ENCODE measurements at places on chromosomes 5 and 9.
A peak's percentile ranks its signal among the peaks of the same experiment; 100 is the strongest.

DNA sequence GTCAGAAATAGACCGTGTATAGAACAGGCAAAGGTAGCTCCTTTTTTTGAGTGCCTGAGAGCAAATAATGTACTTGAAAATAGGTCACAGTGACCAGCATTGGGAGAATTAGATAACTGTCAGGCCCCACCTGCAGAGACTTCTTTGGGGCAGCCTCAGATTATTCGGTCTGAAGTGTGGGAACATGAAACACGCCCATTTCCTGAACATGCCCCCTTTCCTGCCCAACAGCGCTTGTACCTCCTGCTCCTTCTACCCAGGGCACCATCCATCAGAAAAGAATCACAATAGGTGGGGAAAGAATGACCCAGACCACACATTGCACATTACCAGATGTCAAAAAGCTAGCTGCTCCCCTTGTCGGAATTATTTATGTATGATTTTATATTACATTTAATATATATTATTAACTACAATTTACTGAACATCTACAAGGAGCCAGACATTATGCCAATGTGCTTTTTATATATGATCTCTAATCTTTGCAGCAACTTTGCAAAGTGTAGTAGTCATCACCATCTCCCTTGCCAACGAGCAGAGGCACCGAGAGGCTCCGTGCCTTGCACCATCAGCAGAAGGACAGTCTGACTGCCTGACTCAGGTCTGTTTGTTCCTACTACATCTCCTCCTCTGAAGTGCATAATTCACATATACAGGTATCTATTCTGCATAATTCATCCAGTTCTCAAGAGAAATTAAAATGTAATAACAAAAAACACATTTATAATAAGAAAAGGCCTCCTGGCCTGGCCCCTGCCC is 39.5 kb downstream of the PTPN3 start:
- DNase-seq = no peak

DNA sequence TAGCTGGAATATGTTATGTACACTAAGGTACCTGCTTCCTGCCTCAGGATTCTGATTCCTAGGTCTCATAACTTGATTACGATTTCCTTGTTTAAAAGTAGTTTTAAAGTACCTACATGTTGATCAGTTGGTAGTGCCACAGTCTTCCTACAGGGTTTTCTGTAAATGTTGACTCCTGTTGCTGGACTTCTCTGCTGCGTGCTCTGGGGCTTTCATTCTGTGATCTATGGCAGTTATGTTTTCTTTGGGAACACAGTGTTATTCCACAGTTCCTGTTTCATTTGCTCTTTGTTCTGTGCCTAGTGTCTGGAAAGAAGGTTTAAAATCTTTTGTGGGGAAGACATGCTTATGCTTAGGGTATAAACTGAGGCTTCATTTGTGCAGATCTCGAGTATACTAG is 343.5 kb downstream of the PLK2 start:
- DNase-seq = no peak

DNA sequence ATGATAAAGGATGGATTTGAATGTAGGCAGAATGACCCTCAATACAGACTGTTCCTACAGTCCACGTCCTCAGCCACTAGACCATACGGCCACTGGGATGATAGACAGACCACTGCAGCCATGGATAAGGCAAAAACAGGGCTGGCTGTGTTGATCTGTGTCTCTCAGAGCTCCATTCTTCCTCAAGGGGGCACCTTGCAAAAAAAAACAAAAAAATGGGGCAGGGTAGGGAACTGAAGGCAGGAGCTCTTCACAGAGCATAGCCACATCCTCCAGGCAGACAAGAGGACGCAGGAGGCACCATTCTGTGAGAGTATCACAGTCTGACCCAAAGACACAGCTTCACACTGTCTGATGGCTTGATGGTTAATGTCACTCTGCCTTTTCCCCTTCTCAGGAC is 61.2 kb upstream of the GABRP start:
- DNase-seq = no peak

DNA sequence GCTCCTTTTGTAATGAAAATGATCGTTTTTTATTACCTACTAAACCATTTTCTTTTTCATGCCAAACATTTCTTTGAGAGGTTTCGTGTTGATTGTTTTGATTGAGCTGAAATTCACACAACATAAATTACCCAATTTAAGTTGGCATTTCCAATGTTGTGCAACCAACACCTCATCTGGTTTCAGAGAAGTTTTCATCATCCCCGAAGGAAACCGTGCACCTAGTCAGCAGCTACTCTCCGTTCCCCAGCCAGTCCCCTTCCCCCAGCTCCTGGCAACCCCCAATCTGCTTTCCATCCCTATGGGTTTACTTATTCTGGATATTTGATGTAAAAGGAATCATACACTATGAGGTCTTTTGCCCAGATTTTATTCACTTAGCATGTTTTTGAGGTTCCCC is 123.6 kb downstream of the ADCY2 start:
- DNase-seq = no peak

GRCh38 chr5:78787783-78788182 is 139.2 kb upstream of the LHFPL2 start:
- peak; percentile 22 for DNase-seq

GRCh38 chr9:124617477-124618141 is 110.4 kb upstream of the NR5A1 start:
- DNase-seq = peak; percentile 91

DNA sequence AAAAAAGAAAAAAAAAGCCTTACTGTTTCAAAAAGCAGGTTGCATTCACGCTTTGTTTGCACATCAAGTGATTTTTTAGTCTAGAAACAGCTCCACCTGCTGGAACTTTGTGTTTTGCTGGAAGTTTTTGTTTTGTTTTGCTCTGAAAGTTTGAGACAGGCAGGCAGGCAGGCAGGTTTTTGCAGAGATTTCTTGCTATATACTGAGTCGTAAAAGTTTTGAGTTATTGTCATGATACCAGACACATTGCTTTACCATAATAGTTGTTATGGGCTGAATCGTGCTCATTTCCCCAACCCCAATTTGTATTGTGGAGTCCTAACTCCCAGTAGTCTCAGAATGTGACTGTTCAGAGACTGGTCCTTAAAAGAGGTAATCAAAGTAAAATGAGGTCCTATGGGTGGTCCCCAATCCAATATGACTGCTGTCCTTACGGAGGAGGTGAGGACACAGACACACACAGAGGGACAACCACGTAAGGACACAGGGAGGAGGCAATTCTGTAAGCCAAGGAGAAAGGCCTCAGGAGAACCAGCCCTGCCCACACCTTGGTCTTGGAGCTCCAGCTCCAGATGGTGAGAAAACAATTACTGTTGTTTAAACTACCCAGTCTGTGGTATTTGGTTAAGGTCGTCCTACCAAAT is 20.9 kb downstream of the OR2Y1 start:
- peak; percentile 74 for DNase-seq

DNA sequence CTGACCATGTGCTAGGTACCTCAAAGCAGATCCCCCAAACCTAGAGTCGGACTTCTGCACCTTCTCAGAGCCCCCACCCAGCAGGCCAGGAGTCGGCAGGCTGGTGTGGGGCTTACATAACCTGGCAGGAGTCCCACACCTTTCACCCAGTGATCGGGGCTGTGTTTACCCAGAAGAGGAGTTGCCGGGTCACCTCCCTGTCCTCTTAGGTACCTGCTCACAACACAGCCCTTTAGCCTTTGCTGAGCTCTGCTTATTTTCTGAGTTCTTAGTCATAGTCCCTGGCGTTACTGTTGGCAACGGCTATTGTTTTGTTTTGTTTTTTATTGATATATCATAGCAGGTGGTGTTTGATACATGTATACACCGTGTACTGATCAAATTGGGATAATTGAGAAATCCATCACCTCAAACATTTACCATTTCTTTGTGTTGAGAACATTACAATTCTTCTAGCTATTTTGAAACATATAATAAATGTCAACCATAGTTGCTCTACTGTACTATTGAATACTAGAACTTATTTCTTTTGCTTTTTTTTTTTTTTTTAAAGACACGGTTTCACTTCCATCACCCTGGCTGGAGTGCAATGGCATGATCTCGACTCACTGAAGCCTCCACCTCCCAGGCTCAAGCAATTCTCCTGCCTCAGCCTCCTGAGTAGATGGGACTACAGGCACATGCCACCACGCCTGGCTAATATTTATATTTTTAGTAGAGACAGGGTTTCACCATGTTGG is 10.4 kb upstream of the EEIG1 start:
- DNase-seq = no peak

GRCh38 chr5:58708456-58708855 is 125.6 kb downstream of the RAB3C start:
- no peak for DNase-seq

DNA sequence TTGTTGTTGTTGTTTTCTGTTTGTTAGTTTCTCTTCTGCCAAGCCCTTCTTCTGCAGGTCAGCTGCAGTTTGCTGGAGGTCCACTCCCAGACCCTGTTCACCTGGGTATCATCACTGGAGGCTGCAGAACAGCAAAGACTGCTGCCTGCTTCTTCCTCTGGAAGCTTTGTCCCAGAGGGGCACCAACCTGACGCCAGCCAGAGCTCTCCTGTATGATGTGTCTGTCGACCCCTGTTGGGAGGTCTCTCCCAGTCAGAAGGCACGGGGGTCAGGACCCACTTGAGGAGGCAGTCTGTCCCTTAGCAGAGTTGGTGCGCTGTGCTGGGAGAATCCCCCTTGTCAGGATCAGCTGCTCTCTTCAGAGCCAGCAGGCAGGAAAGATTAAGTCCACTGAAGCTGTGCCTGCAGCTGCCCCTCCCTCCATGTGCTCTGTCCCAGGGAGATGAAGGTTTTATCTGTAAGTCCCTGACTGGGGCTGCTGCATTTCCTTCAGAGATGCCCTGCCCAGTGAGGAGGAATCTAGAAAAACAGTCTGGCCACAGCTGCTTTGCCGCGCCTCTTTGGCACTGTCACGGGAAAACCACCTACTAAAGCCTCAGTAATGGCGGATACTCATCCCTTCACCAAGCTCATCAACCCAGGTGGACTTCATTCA is 299.2 kb downstream of the EDIL3 start:
- no peak for DNase-seq

GRCh38 chr5:74179179-74179578 is 461.3 kb downstream of the ENC1 start:
- no peak for DNase-seq

DNA sequence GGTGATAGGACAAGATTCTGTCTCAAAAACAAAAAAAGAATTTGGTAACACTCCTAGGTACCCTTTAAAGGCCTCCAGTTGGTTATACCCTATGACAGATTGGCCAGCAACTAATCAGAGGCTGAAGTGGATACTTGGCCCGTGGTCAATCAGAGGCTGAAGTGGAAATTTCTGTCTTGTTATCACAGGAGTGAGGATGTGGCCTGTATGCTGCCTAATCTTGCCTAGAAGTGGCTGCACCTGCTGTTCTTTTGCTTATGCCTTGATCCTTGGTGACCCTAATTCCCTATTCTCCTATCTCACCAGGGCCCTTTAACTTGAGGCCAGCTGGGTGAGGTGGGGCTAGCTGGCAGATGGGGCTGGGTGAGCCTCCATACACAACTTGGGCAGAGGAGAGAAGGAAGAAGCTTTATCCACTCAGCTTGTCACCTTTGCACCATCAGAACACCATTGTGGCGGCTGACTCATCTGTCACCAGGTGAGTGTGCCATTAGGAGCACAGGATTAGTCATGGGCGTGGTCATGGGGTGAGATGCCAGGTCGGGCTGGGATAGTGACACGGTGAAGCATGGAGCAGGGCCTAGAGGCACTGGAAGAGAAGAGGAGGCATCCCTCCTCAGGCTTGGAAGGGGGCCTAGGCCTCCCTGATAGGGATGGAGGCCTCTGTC is 41.5 kb downstream of the SAR1B start:
- DNase-seq = no peak

GRCh38 chr9:98943682-98944056 is at the start of gene COL15A1:
TSS of gene COL15A1 (plus strand) at chr9:98943907. CDS start at chr9:98944062, 155 bp downstream.
- DNase-seq = no peak

DNA sequence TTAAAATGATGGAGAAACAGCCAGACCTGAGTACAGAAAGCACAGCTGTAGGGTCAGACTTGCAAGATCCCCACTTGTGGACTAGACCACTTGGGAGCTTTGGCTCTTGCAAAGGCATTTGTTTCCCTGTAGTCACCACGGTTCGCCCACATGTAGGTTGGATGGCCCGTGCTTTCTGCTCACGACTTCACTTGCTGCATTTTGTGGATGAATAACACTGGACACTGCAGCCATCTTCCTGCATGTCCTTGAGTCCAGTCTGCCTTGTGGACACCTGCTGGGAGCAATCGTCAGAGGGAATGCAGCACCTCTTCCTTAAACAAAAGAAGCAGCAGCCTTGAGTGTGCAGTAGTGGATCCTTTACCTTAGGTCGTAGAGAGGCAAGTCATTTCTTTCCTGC is 372.9 kb upstream of the IRX2 start:
- DNase-seq = no peak

DNA sequence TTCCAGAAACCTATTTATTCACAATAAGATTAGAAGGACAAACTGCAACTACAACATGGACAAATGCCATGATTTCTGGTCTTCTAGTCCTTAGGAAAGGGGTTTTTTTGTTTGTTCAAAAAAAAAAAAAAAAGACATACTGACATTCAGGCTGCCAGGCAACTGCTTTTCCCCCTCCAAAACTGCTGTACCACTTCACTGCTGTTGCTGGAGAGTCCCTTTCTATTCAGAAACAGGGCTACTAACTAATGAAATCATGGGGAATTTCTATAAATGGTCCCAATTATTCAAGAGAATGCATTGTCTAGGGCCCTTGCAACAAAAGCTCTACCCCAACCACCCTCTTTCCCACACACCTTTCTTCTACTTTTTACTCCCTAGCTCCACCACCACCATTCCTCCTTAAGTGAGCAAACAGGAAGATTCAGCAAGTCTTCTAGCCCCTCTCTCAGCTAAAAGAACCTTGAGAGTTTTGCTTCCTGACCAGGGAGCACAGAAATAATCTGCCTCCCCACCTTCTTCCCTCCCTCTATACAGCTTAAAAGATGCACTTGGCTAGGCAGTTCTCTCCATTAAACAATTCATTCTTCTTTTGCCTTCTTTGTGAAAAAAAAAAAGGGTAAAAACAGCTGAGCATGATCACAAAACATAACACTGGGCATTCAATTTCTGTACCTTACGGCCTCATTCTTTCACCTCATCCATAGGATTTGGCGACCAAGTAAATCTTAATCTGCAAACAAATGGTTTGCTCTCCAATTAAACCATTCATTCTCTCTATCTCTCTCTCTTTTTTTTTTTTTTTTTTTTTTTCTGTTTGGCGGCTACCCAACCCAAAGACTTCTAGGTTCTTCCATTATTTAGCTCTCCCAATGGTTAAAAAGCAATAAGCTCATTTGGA is 13.8 kb downstream of the ZNF608 start:
- no peak for DNase-seq

GRCh38 chr5:31965227-31965626 is 208.9 kb downstream of the GOLPH3 start:
- no peak for DNase-seq

GRCh38 chr9:69719983-69720382 is 39.8 kb downstream of the PTAR1 start:
- peak; percentile 8 for DNase-seq
